ENCODE measurements at places on chromosomes 1 and 21.

- DNase-seq = no peak
These were observed 24.3 kb upstream of the APP start for GRCh38 chr21:26194811-26195251.

DNA sequence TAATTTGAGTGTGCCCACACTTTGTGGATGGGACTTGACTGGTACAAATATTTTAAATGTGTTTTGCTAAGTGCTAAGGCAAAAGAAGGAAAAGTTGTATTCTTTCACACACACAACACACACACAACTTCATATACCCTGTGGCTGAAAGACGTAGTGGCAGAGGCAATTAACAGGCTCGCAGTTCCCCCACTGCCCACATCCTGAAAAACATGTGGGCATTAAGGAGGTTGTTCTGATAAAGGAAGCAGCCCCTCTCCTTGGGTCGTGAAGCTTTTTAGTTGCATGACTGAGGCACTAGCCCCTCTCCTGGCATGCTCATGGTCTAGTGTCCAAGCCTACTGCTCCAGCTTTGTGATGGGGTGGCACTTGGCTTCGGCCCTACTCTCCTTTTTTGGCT, 14.3 kb upstream of the ADAM30 start:
- DNase-seq = no peak

DNA sequence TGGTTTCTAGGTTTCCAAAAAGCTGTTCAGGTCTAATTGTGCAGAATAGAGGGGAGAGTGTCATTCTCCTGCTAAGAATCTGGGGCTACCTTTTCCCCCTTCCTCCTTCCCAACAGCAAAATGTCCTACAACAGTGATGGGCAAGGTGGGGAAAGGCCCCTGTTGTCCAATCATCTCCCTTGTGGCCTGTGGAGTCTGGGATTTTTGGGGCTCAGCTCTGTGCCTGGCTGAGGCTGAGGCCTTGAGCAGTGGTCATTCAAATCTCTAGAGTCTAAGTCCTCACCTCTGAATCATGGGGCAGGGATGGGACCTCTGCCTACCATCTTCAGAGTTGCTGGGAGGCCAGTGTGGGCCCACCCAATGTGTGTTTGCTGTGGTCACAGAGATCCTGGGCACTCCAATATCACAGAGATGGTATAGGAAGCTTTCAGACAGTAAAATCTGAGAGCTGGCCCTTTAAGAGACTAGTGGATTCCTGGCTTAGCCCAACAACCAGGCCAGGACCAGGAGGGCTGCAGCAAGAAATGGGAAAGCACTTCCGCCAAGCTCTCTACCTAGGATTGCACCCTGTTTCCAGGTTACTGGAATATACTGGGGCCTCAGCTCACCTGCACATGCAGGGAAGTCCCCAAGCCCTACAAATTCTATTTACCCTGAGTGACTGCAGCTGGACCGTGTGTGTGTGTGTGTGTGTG, 28.5 kb upstream of the TENT5C start:
- DNase-seq = no peak

GRCh38 chr21:19776076-19776475, 1222.1 kb upstream of the NCAM2 start:
- no peak for DNase-seq

- no peak for DNase-seq
These were observed 7.9 kb downstream of the SLC2A7 start for GRCh38 chr1:9018333-9018732.

DNA sequence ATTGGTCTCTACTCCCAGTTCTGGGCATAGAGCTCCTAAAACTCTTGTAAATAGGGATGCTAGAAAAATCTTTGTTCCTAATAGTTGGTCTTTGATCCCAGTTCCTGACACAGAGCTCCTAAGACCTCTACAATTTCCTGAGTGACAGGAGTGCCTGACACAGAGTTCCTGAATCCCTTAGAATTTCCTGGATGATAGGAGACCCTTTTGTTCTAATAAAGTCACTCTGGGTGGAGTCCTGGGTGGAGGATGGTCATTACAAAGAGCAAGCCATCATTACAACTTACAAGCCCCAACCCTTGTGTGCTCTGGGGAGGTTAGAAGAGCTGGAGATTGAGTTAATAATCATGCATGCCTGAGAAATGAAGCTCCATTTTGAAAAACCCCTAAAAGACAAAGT, 58.4 kb downstream of the ZZZ3 start:
- DNase-seq = no peak

DNA sequence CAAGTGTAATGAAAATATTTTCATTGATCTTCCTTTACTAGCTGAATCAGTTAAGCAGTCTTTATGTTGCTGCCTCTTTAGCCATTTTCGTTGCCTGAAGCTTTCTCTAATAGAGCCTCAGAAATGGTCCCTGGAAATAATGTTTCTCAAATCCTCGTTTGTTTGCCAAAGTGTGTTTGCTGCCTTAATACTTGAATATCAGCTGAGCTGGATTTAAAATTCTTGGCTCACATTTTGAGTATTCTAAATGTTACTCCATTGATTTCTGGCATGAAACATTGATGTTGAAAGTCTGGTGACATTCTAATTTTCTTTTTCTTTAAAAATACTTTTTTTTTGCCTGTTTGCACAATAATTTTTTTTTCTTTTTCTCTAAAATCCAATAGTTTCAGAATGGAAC, 84.6 kb upstream of the SERBP1 start:
- DNase-seq = no peak

DNA sequence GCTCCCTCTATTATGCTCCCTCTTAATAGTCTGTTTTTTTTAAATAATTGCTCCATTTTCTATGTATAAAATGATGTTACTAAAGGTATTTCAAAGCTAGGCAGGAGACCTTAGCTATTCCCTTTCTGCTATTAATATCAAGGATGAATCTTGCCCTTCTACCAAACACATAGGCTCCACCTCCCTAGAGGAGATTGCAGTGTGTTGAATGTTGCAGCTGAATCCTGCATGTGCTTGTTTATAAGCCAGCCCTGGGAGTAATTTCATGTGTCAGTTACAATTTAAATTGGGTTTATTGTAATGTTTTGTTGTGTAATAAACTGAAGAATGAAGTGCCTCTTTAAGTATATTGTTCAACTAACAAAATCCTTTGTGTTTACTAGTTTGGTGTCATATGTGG, 66.0 kb downstream of the TMEM200B start:
- DNase-seq = no peak

GRCh38 chr1:193283016-193283415, 96.6 kb upstream of the B3GALT2 start:
- DNase-seq = no peak

DNA sequence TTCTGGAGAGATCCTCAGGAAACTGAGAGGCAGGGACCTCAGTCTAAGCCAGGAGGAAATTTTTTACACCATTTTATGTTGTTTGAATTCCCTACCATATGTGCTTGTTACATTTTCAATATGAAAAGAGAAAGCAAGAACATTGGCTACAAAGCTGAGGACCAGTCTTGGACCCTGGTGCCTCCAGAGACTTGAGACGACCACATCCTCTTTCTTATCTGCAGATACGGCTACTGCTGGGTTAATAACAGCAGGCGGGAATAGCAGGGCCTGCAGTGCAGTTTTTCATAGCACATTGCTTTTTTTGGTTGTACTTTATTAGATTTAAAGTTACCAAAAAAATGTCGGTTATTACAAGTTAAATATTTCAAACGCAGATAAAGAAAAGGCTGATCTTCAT, 3.9 kb downstream of the KDM4A start:
- DNase-seq = no peak

DNA sequence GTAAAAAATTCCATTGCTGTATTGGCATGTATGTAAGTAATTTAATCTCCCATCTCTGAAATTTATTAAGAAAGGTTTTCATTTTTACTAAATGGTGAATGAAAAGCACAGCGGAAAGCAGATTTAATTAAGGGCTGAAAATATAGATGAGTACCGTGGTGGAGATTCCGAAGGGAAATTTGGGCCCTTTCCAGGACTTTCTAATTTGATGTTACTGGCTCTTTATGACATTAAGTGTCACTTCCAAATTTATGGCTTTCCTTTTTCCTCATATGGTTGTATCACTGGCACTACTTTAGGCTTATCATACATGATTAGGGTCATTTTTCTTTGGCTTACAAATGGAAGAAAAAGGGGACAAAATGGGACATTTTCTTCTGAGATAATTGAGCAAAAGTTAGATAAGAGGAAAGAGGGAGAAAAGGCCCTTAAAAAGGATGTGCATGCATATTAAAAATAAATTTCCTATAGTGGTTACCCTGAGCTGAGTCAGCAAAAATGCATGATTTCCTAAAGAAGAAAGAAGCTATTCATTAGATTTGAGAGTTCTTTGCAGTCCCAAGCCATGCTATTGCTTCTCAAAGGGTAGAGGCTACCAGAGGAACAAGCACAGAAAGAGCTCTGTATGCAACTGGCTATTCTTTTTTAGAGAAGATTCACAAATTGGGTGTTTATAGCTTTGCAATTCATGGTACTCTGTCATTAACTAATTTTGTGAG, 74.9 kb upstream of the CNIH3 start:
- no peak for DNase-seq

DNA sequence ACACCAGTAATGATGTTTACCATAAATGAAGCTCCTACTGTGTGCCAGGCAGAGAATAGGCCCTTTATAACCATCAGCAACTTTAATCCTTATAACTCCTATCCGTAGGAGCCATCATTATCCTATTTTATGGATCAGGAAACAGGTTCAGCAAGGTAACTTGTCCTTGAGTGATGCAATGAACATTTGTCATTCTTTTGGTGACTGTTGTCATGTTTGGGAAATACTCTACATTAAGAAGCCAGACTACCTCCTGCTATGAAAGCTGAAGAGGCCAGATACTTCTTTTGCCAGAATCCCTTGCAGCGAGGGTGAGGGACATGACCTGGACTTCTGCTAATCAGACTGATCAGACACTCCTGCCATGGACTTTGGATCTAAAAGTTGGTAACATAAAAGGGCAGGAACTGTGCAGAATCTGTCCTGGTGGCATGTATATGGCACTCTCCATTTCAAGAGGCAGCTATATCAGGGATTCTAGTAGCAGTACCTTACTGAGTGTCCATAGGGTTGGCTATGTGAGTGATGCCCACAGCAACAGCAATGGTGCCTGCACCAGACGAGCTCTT, 33.1 kb upstream of the SRRM1 start:
- DNase-seq = no peak

DNA sequence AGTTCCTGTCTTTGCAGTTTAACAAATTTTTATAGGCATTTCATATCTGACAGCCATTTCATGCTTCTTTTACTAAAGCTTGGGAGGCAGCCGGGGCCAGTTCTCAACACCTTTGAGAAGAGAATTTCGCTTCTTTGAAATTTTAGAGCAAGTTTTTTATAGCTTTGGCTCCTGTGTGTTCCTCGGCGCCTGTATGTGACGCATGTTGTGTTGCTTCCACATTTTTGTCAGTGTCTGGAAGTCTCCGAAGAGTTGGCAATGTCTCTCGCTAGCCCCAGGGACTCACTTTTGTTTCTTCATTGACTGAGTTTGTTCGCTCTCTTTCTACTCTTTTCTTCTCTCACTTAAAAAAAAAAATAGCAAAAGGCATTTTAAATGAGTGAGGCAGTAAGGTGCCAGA, 386.9 kb upstream of the PLXNA2 start:
- DNase-seq = no peak

DNA sequence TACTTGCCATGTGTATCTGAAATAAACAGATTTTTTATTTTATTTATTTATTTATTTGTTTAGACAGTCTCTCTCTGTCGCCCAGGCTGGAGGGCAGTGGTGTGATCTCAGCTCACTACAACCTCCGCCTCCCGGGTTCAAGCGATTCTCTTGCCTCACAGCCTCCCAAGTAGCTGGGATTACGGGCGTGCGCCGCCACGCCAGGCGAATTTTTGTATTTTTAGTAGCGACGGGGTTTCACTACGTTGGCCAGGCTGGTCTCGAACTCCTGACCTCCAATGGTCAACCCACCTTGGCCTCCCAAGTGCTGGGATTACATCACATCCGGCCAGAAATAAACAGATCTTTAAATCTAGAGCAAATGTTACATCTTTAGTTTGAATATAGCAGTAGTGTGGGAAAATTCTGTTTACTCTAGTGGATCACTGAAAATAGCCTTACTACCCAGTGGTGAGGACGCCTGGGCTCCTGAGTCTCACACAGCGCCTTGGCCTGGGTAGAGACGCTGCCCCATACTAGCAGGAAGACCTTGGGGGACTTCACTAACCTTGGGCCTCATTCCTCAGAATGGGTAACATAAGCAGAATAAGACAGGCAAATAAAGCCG, 709 bp downstream of the GART start:
- DNase-seq = no peak

DNA sequence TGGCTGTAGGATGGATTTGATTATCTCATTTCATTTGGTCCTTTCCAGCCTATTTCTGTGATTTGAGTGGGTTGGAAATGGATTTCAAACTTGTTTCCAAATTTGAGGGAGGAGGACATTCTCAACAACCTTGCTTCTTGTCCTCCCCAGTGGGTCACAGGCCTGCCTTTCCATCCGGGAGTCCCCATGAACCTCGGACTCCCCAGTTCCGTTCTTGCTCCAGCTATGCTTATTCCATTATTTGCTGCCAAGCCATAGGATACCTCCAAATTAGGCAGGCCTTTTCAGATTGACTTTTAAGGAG, 97.8 kb downstream of the DUSP10 start:
- DNase-seq = no peak

DNA sequence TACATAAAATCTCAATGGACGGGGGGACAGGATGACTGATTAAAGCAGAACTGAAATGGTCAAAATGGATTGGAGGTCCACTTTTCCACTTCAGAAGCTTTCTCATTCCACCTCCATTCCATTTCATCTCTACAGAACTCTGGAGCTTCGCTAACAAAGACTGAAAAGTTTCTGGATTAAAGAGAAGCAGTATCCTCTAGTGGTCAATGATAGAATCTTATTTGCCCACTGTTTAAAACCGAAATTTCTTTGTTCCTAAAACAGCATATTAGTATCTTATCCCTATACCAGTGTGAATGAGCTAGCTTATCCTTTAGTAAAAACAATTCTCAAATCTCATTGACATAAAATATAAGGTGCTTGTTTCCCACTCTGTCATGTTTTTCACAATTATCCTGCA, 890.6 kb downstream of the KCNT2 start:
- no peak for DNase-seq

- DNase-seq = no peak
These were observed at the start of gene SERINC2 for GRCh38 chr1:31412732-31413404. TSS of gene SERINC2 (plus strand) at chr1:31413213. CDS start at chr1:31413266, 53 bp downstream.

DNA sequence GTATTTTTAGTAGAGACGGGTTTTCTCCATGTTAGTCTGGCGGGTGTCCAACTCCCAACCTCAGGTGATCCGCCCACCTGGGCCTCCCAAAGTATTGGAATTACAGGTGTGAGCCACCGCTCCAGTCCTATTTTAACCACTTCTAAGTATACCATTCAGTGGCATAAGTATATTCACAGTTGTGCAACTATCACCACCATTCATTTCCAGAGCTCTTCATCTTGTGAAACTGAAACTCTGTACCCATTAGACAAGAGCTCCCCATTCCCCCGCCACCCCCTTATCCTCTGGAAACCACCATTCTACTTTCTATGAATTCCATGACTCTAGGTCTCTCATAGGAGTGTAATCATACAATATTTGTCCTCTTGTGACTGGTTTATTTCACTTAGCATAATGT, 40.2 kb upstream of the CAMTA1 start:
- DNase-seq = no peak

DNA sequence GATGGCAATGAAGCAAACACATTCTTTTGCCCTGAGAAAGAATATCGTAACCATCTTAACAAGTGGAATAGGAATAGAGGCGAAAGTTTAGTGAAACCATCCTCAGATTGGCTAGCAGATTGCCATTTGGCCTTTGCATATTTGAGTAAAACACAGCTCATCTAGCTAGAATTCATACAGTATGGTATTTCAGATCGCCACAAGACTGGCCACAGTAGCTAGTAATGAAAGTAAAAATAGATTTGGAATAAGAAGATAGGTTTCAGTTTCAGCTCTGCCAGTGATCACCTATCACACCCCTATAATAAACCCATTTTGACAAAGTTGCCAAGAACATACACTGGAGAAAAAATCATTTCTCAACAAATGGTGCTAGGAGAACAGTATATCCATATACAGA, 294.9 kb downstream of the LRRIQ3 start:
- DNase-seq = no peak

All from stimulated activated CD4-positive, alpha-beta T cell treated with anti-CD3 and anti-CD28 coated beads, TNF-alpha, amount 100 ng/mL, for 1 hour (primary cell).